ENCODE measurements at places on chromosomes 3 and 15.

GRCh38 chr3:66413151-66413751, 87.6 kb downstream of the LRIG1 start:
- DNase-seq, result no peak

GRCh38 chr3:30269751-30270445, 336.5 kb upstream of the TGFBR2 start:
- no peak for DNase-seq

- no peak for DNase-seq
Observed at GRCh38 chr15:67917037-67917436, 77.2 kb upstream of the RNU6-1 start.

- no peak for DNase-seq
Observed at GRCh38 chr3:123449102-123449996, 459 bp upstream of the ADCY5 start.

GRCh38 chr3:46909535-46910161, 32.1 kb downstream of the PTH1R start:
- peak; percentile 64 for DNase-seq

DNA sequence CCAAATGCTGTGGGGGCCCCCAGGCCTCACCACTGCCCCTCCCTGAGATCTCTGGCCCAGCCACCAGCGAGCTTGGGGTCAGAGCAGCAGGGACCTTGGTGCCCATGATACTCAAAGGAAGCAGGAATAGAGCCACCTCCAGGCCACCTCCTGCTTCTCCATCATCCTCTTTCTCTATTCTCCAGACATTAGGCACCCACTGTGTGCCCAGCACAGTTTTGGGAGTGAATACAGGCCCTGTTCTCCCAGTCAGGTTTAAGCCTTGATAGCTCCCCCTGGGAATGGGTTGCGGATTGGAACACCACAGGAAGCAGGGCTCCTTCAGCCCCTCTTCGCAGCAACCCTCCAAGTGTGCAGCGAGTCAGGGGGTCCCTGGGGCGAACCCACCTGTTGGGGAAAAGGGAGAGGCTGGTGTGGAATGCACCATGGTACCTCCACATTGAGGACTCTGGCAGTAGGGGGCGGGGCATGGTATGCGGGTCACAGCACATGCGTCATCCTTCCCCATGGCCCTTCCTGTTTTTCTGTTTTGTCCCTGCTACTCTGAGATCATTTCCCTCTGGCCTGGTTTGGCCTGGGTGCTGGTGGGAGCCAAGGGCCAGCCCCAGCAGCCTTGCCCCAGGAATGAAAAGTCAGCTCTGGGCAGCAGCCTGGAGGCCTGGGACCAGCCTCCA, 14.2 kb upstream of the SEMA3B start:
- no peak for DNase-seq

- DNase-seq, result no peak
Observed at GRCh38 chr15:63922261-63922904, 88.6 kb upstream of the HERC1 start.

Measured in stimulated activated CD8-positive, alpha-beta memory T cell treated with anti-CD3 and anti-CD28 coated beads, Interleukin-7, amount 100 ng/mL, for 4 hours (primary cell).